ENCODE measurements at places on chromosomes 2 and 18.
A peak's percentile ranks its signal among the peaks of the same experiment; 100 is the strongest.

DNA sequence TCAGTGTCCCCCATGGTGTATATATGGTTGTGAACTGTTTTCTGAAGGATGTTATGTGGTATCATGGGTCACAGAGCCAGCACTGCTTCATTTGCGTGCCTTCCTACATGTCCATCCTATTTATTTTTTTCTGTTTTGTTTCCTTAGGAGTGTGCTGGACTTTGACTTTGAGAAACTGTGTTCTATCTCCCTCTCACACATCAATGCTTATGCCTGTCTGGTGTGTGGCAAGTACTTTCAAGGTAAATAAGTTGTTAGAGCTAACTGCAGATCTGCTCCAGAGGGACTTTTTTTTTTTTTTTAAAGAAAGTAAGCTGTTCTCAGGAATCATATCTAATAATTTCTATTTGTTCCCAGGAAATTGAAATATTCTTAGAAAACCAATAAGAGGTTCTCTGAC lies 5.4 kb downstream of the USP39 start:
- no peak for DNase-seq

DNA sequence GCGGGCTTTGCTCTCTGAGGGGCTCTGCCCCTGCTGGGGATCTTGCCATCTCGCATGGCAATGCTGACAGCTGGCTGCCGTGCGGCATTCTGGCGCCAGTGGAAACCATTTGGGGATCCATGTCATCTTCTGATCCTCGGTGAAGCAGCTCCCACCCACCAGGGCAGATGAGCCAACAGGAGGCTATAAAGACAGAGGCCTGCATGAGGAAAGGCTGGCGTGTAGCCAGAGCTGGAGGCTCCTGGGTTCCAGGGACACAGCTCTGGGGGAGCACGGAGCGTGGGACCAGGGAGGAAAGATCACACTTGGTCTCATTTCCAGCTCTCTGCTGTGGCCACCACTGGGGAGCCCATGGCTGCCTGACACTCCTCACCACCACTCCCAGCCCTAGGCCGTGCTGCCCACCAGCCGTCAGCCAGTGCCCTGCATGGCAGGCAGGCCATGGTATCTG lies 145.8 kb downstream of the ZFP36L2 start:
- no peak for DNase-seq

DNA sequence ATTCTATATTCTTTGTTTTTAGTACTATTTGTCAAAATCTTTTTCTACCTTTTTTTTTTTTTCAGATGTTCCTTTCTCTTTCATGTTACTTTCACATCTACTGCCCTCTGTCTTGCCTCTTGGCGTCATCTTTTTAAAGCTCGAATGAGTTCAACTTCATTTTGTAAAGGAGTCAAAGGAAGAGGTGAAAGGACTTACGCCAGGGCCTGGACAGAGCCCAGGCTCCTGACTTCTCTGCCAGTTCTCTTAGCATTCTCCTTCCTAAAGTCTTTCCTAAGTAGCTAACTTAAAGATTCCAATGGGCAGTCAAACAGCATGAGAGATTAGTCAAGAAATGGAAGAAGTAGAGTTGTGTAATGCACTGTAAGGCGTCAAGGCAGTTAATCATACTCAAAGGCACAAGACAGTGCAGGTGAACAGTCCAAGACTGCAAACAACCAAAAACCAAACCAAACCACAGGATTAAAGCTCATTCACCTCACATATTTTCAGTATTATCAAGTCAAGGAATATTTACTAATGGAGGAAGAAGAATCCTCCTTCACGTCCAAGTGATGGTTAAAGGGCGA lies 301.7 kb downstream of the TCF4 start:
- no peak for DNase-seq

DNA sequence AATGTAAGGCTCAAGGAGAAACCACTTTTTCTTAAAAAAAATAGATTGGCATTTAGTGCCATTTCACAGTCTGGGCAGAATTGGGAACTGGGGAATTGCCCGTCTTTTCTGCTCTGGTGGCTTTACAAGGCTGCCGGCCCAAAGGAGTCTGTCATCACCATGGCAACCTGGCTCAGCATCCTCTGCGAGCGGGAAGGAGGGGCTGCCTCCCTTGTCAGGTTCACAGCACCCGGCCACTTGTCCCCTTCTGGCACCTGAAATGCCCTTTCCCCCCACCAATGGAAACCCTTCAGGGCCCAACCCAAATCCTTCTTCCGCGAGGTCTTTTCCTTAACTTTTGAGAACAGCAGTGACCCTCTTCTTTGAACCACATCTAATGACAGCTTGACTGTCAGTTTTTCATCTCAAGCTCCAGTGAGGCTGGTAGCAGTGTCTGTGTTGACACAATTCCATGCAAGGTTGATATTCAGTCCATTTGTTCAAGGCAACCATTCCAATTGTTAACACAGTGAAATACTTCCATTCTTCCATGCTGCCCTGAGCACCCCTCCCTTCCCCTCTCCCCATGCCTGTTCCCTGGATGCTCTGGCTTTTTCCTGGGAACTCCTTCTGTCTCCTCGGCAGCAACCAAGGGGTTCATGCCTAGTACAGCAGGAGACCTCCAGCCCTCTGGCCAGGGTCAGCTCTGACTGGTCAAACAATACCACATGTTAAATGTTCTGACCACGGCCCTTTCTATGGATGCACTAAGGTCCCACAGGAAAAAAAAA lies 79.6 kb downstream of the DNER start:
- no peak for DNase-seq

GRCh38 chr18:77597726-77598125 lies 348.1 kb downstream of the GALR1 start:
- DNase-seq, result no peak

- no peak for DNase-seq
Observed at GRCh38 chr2:165529130-165529529, 59.6 kb downstream of the CSRNP3 start.

DNA sequence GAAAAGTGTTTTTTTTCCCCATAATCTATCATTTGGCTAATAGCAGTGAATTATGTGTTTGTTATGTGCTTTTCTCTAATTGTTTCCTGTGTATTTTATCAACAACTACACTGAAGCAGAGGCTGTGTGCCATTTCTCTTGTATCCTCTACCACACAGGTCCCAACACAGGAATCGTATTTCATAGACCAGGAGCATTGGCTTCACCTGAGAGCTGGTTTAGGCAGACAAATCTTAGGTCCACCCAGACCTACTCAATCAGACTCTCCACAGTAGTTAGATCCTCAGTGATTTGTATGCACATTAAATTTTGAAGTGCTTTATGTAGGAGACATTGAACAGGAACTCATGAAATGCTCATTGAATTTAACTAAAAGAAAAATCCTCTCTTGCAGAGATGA lies 109.2 kb downstream of the FSHR start:
- DNase-seq, result no peak

GRCh38 chr2:23199115-23199918 lies 185.7 kb upstream of the KLHL29 start:
- DNase-seq, result no peak

DNA sequence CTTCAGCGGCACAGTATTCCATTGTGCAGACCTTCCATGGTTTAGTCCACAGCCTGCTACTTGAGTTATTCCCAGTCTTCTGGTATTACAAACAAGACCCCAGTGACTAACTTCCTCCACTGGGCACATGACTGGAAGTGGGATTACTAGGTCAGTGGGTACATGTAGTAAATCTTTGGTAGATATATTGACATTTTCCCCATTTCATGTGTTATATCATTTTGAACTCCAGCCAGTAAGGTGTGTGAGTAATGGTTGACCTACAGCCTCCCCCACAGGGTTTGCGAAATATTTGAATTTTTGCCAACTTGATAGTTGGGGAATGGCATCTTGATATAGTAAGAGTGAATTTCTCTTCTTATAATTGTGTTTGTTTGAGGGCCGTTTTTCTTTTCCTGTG lies 58.8 kb downstream of the RNF144A start:
- no peak for DNase-seq

DNA sequence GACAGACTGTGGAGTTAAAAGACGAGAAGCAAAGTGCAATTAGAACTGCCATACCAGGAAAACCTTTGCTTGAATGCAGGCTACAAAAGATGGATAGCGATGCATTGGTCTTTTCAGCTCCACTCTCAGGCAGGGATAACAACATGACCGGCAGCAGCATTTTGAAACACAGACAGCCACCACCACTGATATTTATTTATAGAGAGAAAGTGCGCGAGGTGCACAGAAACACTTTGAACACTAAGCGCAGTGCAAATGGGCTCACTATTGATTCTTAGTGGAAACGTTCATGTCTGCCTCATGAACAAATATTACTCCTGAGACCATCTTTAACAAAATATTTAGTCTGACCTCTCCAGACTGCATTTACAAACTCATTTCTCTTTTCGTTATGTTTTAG lies 32.9 kb downstream of the CAVIN2 start:
- no peak for DNase-seq

- DNase-seq, result no peak
Observed at GRCh38 chr2:201004370-201004769, 40.9 kb upstream of the ORC2 start.

GRCh38 chr2:74205596-74205995 lies 7.2 kb downstream of the MTHFD2 start:
- no peak for DNase-seq

GRCh38 chr18:51044928-51045585 lies 15.0 kb downstream of the SMAD4 start:
- DNase-seq, result no peak

- DNase-seq, result peak; percentile 40
Observed at GRCh38 chr2:2847209-2847676, 516.2 kb upstream of the MYT1L start.

DNA sequence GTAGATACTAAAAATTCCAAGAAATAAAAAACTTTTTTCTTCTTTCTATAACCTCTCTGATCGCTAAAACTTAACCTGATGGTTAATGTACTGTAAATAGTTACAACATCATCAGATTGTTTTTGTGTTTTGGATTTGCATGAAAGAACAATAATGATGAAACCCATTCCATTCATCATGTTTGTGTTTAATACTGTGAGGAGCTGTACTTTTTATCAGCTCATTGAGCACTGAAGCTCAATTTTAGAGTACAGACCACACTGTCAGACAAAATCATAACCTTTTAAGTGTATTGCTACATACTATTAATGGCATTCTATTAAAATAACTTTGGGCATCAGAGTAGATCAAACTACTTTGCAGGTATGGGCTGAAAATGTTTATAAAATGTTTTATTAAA lies 14.8 kb upstream of the BBS5 start:
- no peak for DNase-seq

GRCh38 chr18:48668466-48669179 lies 129.8 kb downstream of the CTIF start:
- no peak for DNase-seq

GRCh38 chr2:217551252-217551899 lies 451.4 kb downstream of the TNS1 start:
- DNase-seq, result no peak

DNA sequence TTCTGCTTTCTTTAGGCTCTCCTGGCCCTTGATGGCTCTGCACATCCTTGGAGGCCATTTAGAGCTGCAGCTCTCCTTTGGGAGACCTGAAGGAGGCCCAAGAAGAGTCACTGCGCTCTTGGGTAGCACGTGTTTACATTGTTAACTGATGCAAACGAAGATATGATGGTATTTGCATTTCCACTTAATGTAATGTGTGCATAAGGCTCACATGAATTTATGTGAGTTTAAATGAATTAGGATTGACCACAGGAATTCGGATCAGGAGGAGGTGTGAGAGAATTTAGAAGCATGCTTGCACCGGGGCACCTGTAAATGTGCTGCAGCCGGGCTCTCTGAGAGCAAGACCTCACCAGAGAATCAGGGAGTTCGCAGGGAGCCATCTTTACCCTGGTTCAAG lies 7.5 kb downstream of the SH3RF3 start:
- DNase-seq, result no peak

GRCh38 chr2:230205034-230205433 lies 14.8 kb downstream of the SP110 start:
- no peak for DNase-seq

GRCh38 chr2:236229186-236229585 lies 35.0 kb downstream of the ASB18 start:
- DNase-seq, result no peak

- no peak for DNase-seq
Observed at GRCh38 chr2:174395969-174396630, 570 bp downstream of the SCRN3 start.

GRCh38 chr18:48953104-48953706 lies 2.4 kb upstream of the SMAD7 start:
- DNase-seq, result no peak

DNA sequence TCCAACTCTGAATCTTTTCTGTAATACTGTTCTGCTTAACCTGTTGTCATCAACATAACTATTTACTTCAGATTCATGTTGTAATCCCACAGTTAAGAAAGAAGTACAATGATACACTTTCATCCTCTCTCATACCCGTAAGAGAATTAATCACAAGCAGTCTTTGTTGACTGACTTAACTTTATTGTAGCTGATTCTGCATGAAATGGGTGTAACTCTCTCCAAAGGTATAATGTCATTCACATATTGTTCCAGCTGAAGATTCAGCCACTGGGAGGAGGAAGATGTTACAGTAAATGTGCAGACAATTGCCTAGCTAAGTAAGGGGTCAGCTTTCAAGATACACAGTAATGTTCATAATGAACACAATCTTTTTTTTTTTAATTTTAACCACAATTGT lies 13.5 kb upstream of the DSG2 start:
- no peak for DNase-seq

GRCh38 chr2:147845411-147845971 lies 662 bp downstream of the ACVR2A start:
- DNase-seq, result no peak

- no peak for DNase-seq
Observed at GRCh38 chr2:128313091-128313836, 5.4 kb downstream of the HS6ST1 start.
